ENCODE measurements at places on chromosomes 13 and 19.

DNA sequence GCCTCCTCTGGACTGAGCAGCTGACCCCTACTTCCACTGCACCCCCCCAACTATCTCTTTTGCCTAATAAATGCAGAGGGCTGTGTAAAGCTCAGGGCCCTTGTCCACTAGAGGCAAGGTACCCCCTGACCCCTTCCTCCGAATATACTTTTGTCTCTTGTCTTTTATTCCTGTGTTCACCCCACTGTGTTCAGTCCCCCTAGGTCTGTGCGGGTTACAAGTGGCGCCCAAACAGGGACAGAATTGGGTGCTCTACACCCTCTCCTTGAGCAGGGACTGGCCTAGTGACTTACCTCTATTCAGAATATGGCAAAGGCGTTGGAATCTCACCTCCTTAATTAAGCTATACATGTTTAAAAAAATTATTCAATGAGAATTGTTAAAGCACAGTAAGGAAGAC is 15.0 kb downstream of the ZNF350 start:
- DNase-seq = no peak

DNA sequence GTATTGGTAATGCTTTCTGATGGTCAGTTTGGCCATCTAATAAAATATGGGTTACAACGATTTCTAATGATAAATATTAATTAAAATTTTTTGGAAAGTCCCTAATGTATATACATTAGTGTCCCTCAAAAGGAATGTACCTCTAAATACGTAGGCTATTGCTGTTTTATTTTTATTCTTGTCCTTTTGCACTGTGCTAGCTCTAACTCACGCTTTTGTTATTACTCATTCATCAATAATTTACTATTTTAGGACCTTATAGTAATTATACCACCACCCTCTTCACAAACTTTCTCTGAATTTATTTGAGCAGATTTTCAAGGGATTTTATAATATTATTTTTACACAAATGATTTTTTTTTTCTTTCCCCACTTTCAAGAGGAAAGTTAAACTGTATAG is 795.9 kb upstream of the PCDH9 start:
- no peak for DNase-seq

DNA sequence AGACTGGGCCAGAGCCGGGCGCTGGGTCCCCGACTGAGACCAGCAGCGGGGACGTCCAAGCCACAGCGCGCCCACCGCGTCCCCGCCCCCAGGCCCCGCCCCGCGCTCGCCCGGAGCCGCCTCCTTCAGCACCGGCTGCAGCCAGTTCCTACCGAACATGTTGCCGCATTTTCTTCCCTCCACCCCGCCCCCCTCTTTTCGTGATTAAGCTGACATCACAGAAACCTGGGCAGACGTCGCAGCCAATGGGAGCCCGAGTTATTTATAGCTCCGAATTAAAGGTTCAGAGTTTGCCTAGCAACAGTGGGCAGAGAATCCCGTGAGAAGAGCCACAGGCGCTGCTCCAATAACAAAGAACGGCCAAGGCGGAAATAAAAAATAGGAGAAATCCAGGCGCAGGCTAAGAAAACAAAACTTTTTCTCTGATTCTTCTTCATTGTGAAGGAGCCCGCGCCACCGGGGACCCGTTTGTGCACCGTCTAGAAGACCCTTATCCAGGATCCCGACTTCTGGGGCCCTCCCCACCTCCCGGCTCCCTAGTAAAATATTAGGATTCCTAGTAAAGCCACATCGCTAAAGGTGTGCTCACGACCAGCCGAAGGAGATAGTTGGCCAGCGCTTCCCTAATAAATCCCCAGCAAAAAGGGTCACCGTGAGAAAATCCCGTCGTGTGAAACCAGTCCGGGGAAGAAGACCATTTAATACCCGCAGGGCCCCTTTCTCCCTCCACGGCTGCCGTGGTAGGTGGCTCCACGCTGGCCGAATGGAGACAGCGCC is 61.7 kb downstream of the SERP2 start:
- peak; percentile 85 for DNase-seq

GRCh38 chr19:4368128-4368820 is 24.9 kb downstream of the MPND start:
- peak; percentile 64 for DNase-seq

DNA sequence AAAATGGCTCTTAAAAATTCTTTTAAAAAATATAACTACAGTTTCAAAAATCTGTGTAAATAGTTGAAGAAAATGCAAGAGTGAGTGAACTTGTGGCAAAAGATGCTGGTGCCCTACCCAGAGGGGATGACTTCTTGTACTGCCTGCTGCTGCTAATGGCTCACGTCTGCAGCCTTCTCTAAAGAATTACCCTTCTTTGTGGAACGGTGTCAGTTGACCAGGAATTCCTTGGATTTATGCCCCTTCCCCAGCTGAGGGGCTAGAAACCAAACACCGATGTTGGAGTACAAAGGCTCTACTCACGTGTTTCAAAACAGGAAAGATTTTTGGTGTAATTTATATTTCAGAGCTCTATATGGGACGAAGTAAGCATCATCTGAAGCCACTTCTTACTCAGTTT is 1582.8 kb downstream of the OLFM4 start:
- no peak for DNase-seq

- no peak for DNase-seq
Measured at GRCh38 chr13:59542303-59542702, 621.4 kb downstream of the DIAPH3 start.

GRCh38 chr13:35856084-35856483 is 275.1 kb downstream of the DCLK1 start:
- DNase-seq = no peak

GRCh38 chr13:70222926-70223325 is 114.7 kb upstream of the KLHL1 start:
- DNase-seq = no peak

GRCh38 chr19:15381429-15381828 is 1.8 kb upstream of the AKAP8 start:
- no peak for DNase-seq
